ENCODE measurements at places on chromosomes 4 and X. TPM values are rescaled to one million over a fixed set of nuclear protein-coding genes. Genes with fewer than 3 reads are reported as not detected.

Gene DKK2
- polyA plus RNA-seq = 15.4 TPM

Gene SPANXA1
- not detected for polyA plus RNA-seq

Gene TXLNG
- 11.4 TPM for polyA plus RNA-seq

Gene BST1
- polyA plus RNA-seq = 3.7 TPM

Gene NR3C2
- polyA plus RNA-seq = 2.4 TPM

DNA sequence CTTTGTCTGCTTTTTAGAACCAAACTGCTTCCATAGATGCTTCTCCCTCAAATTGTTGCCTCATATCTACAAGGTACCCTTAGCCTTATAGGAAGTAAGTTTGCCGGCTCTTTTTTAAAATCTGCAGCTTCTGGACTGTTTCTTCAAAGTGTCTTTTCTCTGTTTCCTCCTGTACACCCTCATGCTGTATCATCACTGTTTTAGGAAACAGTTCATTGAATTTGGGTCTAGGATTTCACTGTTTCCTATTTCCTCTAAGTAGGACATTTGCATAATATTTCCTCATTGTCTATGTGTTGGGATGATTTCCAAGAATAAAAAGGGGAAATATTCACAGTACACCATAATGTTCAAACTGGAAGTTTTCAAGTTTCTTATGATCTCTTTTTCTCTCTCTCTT lies 43.0 kb downstream of the BANK1 start:
- no peak for DNase-seq

DNA sequence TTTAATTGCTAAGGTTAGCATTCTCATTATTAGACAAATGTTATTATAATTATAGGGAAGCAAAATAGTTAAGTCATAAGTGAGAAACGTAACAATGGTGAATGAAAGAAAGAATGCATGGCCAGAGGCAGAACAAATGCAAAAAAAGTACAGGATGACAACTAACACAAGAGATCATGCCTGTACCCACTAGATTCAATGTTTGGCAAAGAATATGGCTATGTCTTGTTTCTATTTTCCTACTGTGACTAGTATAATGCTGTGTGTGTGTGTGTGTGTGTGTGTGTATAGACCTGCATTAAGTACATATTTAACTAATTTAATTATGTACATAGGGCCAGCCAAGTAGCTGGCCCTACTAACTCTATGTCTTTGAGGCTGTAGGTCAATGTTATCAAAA lies 12.9 kb upstream of the BMP2K start:
- DNase-seq = no peak

DNA sequence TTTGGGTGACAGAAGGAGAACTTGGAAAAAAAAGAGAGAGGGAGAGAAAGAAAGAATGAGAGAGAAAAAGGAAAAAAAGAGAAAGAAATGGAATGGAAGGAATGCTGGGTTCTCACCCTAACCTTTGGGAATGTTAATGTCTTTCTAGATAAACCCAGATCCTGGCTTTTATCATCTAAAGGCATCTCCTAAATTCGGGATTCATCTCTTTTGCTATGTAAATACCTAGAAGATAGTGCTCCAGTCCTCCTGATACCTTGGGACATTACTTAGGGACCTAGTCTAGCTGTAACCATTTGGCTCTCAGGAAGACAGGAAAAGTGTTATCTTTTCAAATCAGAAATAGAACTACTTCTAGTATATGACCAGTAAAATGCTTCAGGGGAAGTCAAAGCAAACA lies 15.8 kb upstream of the SPCS3 start:
- no peak for DNase-seq

DNA sequence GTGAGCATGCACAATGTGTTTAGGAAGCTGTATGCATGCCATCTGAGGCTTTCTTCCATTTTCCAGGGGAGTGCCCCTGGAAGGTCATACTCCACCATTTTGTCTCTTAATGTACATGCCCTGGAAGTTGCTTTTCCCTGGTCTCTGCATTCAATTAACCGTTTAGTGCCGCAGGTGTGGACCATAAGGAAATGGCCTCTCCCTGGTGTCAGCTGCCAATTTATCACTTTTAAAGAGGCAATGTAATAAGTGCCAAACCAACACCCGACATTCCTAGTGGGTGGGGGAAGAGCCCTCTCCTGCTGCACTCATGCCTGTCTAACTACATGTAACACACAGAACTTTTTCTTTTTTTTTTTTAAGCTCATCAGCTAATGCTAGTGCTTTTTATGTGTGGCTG lies 7.1 kb upstream of the BST1 start:
- DNase-seq = no peak

DNA sequence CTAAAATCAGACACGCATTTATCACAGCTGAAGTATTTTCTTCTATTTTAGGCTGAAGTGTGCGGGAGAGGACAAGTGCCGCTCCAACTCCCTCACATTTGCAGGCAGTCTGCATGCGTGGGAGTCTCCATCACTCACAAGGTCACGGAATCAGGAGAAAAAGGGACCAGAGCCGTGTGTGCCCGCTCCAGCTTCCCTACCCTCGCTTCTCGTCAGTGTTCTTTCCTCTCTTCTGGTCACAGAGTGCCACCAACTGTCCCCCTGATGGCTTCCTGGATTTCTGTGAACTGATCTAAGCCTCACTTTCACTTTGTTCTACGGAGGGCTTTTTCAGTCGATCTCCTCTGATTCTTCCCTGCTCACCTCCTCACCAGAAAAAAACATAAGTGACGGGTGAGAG lies 407.4 kb upstream of the AADAT start:
- no peak for DNase-seq

- no peak for DNase-seq
These were observed 14.6 kb downstream of the SH3RF1 start for GRCh38 chr4:169256101-169256612.

DNA sequence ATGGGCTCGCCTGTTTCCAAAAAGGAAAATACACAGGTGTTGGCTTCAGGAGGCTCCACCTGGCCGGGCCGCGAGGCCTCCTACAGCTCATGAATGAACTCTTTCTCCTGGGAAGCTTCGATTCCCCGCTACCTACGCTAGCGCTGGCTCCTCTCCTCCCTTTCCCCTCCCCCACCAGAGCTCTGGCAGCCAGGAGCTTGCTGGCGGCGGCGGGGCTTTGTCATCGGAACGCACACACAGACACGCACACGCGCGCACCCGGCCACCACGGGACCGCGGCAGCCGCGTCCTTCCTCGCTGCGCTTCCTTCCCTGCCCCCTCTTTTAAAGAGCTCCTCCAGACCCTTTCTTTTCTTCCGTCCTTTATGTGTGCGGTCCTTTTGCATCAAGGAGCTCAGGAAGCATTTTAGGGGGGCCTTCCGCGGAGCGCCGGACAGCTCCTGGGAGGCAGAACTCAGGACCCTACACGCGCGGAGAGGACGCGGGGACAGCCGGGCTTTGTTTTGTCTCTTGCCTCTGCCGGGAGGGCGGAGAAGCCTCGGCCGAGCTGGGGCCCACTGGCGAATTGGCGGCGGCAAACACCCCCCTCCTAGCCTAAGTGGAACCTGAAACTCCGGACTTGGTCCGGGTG lies 70.2 kb upstream of the BCOR start:
- DNase-seq = peak; percentile 84

GRCh38 chr4:74934016-74934831 lies 1.3 kb downstream of the PARM1 start:
- DNase-seq = peak; percentile 69

DNA sequence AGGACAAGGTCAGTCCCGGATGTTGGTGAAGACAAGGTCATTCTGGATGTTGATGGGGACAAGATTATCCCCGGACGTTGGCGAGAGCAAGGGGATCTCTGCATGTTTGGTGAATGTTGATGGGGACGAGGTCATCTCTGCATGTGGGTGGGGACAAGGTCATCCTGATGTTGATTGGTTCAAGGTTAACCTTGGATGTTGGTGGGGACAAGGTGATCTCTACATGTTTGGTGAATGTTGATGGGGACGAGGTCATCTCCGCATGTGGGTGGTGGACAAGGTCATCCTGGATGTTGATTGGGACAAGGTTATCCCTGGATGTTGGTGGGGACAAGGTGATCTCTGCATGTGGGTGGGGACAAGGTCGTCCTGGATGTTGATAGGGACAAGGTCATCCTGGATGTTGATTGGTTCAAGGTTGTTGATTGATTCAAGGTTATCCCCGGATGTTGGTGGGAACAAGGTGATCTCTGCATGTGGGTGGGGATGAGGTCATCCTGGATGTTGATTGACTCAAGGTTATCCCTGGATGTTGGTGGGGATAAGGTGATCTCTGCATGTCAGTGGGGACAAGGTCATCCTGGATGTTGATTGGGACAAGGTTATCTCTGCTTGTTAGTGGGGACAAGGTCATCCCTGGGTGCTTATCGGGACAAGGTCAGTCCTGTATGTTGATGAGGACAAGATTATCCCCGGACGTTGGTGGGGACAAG lies 28.8 kb upstream of the PLCXD1 start:
- no peak for DNase-seq

GRCh38 chr4:137583671-137584070 lies 51.4 kb upstream of the PCDH18 start:
- no peak for DNase-seq

GRCh38 chrX:79444694-79445210 lies 77.6 kb upstream of the ITM2A start:
- DNase-seq = no peak

DNA sequence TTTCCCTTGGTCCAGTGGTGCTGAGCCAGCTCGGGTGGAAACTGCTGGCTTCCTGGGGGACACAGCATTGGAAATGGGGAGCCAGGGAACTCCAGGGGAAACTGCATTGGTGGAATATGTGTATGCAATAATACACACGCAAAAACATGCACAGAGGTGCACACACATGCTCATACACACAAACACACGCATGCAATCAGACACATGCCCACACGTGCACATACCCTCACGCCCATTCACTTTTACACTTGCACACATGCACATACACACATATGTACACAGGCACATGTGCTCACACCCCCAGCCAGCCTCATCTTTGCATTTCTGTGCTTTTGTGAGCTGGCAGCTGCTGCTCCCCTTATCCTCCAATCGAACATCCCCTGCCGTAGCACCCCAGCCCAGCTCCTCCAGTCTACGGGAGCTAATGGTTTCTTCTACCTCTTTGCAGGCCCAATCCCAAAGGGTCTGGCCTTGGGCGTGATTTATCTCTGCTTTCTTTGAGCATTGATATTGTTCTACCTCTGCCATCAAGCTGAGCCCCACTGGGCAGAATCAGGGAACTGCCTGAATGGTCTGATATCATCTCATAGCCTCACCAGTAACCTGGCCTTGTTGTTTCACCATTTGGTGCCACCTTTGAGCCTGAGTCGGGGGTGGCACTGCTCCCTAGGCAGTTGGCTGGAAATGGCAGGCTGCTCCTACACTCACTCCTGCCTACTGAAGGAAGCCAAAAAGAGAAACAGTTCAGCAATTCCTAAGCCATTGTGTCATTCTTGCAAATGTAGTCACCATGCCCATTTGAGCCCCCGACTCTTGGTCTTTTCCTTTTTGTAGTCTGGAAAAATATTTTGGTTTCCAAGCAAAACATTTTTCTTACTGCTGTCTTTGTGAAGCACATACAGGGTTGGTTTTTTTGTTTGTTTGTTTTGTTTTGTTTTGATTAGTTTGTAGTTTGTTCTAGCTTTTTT lies 104.4 kb upstream of the MAMLD1 start:
- no peak for DNase-seq

DNA sequence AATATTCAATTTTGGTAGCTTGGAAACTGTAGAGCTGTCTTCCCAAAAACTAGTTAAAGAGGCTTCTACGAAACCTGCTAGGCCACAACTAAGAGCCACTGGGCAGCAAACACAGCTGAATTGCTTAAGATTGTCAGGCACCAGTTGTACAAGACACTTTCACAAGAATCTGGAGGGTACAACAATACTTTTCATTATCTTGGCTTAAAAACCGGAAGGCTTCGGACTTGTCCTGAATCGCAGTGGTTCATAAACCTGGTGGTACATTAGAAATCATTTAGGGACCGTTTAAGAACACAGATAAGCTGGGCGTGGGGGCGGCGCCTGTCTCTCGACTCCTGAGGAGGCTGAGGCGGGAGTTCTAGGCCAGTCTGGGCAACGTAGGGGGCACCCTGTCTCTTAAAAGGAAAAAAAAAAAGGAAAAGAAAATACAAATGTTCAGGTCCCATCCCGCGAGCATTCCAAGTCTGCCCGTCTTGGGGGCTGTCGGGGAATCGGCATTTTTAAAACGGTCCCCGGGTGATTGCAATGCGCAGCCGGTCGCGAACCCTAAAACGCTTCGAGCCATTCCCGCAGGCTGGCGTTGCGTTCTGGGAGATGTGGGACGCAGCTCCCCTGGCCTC lies 763 bp downstream of the PYURF start:
- peak; percentile 65 for DNase-seq

DNA sequence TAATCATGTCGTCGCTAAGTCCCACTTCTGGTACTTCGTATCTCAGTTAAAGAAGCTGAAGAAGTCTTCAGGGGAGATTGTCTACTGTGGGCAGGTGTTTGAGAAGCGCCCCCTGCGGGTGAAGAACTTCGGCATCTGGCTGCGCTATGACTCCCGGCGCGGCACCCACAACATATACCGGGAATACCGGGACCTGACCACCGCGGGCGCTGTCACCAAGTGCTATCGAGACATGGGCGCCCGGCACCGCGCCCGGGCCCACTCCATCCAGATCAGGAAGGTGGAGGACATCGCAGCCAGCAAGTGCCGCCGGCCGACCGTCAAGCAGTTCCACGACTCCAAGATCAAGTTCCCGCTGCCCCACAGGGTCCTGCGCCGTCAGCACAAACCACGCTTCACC lies 11.3 kb downstream of the PNCK start:
- DNase-seq = peak; percentile 68

- no peak for DNase-seq
These were observed at the start of gene PDE6B for GRCh38 chr4:624705-625590. Gene PDE6B, plus strand, starts transcription at chr4:625573. Its CDS starts 54 bp downstream, at chr4:625627.

DNA sequence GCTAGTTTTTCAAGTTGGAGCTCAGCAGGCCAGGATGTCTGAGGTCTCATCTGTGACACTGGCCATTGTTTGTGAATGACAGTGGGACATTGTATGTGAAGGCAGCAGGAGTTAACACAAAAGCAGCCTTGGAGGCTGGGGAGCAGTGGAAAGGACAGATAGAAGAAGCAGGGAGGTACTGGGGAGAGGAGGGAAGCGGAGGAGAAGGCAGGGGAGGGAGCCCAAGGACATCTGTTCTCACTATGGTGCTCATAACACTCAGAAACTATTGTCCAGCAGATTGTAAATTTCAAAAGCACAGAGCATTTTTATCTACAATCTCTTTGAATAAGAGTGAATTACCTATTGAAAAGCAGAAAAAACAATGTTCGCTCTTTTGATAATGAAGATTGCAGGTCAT lies 253.6 kb upstream of the DIPK2B start:
- no peak for DNase-seq

DNA sequence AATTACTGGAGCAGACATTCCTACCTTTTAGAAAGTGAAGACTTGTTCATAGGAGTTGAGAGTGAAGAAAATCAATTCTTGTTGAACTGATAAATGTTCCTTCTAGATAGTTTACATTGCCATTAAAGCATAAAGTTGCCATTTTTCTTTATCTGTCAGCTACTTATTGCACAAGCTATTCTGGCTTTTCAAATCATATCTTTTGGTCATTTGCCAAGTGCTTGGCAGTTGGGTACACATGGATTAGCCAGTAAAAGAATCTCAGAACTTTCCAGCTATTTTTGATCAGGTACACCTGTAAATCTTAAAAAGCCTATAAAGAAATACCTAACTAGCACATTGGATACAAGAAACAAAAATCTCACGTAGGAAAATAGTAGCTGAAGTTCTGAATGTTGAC lies 56.4 kb upstream of the PNPLA4 start:
- DNase-seq = no peak
